ENCODE measurements at places on chromosomes 13 and 19.

GRCh38 chr19:38183251-38183897, 40.6 kb downstream of the DPF1 start:
- DNase-seq = no peak

GRCh38 chr19:49408816-49409440, 14.3 kb downstream of the PTH2 start:
- no peak for DNase-seq

GRCh38 chr13:73481886-73482445, 423.2 kb downstream of the KLF5 start:
- no peak for DNase-seq

DNA sequence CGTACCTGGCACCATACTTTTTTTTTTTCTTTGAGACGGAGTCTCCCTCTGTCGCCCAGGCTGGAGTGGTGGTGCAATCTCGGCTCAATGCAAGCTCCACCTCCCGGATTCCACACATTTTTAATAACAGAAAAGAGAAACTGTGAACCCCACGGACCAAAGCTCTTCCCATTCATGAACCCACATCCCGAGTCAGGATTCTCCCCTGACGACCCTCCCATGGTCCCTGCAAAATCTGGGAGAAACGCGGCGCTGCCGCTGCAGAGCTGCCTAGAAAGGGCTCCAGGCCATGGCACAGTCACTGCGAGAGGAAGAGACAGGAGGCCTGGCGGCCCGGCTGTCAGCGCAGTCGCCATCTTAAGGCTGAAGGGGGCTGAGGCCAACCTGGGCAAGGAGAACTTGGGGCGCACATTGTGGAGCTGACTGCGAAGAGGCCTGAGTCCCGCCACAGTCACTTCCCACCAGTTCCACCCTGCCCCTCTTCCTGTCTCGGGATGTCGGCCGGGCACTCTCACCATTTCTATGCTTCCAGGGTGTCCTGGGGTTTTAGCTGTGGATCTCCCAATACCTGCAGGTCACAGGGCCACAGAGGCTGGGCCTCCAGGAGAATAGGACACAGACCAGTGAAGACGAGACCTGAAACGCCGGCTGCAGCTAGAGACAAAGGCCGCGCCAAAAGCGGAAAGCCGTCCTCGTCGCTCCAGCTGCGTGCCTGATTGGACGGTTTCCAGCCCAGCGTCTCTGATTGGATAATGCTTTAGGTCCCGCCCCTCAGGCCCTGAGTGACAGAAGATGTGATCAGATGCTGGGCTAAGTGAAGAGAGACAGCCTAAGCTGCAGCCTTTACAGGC, 71.0 kb downstream of the ZNF486 start:
- peak; percentile 93 for DNase-seq

DNA sequence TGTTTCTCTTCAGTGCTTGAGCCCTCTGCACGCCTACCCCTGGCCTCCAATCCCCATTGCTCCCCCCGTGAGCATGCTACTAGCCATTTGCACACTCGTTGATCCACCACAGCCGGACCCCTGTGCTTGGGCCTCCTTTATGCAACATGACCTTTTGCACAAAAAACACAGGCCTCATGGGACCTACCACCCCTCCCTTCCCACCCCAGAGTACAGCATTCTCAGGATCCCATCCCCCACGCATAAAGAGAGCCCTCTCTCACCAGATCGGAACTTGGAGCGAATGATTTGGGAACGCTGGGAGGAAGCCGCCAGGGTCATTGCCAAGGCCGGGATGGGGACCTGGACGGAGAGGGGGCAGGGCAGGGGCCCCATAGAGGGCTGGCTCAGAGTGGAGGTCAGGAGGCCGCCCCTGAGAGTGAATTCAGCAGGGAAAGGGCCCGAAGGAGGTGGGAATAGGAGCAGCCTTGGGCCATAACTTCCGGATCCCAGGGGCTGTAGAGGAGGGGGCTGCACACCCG, 754 bp downstream of the MAMSTR start:
- no peak for DNase-seq

GRCh38 chr19:30880151-30880550, 469.1 kb downstream of the TSHZ3 start:
- no peak for DNase-seq

DNA sequence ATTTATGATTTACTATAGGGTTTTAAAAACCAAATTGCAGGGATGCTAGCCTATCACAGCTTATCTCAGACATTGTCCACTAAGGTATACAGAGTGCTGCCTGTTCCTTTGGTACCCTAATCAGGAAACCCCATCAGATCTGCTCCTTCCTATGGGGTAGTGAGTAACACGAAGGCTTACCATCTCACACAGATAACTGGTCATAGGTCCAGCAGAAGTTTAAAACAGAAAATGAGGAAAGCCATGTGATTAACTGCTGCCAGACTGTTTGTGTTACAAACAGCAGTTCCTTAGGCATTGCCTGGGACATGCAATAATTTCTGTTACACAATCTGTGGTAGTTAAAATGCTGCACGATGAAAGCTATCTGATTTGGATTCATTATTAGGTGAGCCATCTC, 53.5 kb upstream of the ALOX5AP start:
- DNase-seq = no peak

Measured in CD4-positive, alpha-beta T cell treated with Interleukin-10 for 1 hour (primary cell).